Esophagus mucosa (tissue), 1 donor: ENCODE measurements at places on chromosomes 7 and 10.

DNA sequence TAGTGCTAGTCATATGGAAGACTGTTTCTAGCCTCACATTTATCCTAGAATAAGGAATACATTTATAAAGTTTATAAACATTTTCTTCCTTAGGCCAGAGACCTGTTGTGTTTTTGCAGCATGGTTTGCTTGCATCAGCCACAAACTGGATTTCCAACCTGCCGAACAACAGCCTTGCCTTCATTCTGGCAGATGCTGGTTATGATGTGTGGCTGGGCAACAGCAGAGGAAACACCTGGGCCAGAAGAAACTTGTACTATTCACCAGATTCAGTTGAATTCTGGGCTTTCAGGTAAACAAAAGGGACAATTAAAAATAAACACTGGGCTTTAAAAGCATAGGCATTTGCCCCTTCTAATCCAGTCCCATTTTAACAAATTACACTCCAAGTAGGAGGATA, 4.2 kb downstream of the LIPF start:
- ATAC-seq, result no peak

DNA sequence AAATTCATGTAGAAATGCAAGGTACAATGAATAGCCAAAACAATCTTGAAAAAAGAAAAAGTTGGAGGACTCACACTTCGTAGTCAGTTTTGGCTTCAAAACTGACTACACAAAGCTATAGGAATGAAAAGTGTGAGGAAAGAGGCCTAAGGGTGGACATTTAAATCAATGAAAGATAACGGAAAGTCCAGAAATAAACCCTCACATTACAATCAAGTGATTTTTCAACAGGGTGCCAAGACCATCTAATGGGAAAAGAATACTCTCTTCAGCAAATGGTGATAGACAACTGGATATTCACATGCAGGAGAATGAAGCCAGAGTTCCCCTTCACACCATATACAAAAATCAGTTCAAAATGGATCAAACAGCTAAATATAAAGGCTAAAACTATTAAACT, 106.8 kb downstream of the SRPK2 start:
- no peak for ATAC-seq

DNA sequence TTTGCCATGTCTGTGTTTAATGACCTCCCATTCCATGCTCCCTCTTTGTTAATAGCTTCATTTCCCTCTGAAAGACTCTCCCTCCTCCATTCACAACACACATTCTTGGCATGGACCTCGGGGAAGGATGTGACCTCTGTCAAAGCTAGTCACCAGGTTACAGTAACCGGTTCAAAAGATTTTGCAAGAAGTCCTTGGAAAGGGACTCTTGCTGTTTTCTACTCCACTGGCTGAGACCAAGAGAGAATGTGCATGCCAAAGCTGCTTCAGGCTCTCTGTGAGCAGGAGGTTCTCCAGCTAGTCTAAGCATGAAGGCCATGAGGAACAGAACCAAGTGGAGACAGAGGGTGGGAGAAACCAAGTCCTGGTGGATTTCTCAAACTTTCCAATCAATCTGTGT, 732.6 kb downstream of the CCSER2 start:
- ATAC-seq, result no peak

- no peak for ATAC-seq
Observed at GRCh38 chr7:36638586-36639263, 85.6 kb downstream of the AOAH start.

GRCh38 chr10:15745751-15746150, 26.0 kb upstream of the ITGA8 start:
- no peak for ATAC-seq

DNA sequence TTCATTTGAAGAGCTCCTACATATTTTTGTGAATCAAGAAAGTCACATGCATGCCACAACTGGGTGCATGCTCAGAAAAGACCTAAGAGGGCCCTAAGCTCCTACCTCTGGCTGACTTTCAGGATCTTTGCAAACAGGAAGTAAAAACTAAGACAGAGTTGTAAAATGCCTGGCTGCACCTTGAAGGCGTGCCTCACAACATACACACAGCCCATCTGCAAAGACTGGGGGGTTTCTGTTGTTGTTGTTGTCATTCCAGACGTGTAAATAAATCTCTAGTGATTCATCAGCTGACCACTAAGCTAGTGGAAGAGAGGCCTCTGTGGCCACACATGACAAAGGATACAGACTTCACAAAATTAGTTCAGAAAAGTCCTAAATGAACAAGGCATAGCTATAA, 31.8 kb downstream of the SMURF1 start:
- peak; percentile 82 for ATAC-seq

DNA sequence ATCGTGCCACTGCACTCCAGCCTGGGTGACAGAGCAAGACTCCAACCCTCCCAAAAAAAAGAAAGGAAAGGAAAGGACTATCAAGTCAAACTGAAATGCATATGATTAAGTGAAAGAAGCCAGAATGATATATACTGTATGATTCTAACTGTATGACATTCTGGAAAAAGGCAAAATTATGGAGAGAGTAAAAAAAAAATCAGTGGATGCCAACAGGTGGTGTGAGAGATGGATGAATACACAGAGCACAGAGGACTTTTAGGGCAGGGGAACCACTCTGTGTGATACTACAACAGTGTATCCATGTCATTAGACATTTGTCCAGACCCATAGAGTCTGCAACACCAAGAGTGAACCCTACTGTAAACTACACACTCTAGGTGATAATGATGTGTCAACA, 99.2 kb downstream of the SLIT1 start:
- no peak for ATAC-seq

DNA sequence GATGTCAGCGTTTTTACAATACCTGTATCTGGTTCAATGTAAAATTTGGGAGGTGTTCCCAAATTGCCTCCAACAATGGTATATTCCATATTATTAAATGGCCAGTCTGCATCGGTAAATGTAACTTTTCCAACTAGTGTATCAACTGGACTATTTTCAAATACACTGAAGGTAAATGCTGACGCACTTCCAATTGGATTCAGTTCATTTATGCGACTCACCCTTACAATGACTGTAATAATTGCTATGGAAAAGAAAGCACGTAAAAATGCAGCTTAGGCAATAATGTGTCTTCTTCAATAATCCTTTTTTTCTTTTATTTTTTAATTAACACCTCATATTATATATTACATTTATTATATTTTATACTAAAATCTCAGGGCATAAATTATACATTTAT, 209.1 kb downstream of the HGF start:
- no peak for ATAC-seq

DNA sequence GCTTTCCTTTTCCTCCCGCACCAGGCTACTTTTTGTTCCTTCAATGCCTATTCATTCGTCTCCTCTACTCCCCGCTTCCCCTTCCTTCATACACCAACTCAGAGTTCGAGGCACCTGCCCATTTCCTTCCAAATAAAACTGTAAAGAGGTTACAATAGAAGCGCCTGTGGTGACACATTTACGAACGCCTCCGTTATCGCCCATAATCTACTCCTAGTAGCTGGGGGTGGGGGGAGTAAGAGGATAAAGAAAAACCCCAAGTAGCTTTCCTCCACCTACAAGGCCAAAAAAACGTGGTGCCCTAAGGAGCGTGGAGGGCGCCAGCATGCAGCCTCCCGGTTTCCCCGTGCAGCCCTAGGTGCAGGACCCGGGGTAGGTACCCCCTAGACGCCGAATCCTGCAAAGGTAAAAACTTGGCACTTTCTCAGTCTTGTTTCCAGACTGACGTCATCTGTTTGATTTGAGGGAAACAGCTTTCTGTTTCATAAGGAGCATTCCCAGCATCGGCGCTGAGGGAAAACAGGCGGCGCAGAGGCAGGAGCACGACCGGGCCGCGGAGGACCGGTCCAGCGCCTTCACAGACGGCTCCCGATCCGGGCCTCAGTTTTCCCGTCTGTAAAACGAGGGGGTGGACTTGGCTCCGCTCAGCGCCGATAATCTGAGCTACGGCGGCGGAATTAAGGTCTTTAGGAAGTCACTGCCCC, 922 bp downstream of the PPA1 start:
- peak; percentile 1 for ATAC-seq

- no peak for ATAC-seq
Observed at GRCh38 chr10:79178614-79179163, 109.9 kb downstream of the ZMIZ1 start.

GRCh38 chr10:86659721-86660453, 5.5 kb downstream of the OPN4 start:
- ATAC-seq, result no peak

DNA sequence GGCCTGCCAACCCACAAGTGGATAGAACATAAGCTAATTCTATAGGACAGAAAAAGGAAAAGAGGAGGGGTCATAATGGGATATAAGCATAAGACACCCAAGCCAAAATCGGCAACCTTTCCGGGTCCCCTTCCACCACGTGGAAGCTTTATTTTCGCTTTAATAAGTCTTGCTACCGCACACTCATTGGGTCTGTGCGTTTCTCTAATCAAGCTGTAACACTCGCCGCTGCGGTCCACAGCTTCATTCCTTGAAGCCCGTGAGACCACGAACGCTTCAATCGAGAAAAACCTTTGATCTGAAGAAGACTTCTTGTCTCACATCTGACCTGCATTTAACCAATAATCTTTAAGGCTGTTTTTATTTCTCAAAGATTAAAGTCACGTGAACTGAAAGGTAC, 35.8 kb upstream of the HECW1 start:
- ATAC-seq, result no peak

GRCh38 chr10:73601486-73601921, 10.4 kb upstream of the USP54 start:
- ATAC-seq, result peak; percentile 99

- no peak for ATAC-seq
Observed at GRCh38 chr10:122044713-122045112, 55.8 kb downstream of the TACC2 start.
